AG04449 (cell line): ENCODE measurements at places on chromosomes 3 and 15.

- no peak for DNase-seq
These were observed 482.5 kb upstream of the TBL1XR1 start for GRCh38 chr3:177679568-177680471.

DNA sequence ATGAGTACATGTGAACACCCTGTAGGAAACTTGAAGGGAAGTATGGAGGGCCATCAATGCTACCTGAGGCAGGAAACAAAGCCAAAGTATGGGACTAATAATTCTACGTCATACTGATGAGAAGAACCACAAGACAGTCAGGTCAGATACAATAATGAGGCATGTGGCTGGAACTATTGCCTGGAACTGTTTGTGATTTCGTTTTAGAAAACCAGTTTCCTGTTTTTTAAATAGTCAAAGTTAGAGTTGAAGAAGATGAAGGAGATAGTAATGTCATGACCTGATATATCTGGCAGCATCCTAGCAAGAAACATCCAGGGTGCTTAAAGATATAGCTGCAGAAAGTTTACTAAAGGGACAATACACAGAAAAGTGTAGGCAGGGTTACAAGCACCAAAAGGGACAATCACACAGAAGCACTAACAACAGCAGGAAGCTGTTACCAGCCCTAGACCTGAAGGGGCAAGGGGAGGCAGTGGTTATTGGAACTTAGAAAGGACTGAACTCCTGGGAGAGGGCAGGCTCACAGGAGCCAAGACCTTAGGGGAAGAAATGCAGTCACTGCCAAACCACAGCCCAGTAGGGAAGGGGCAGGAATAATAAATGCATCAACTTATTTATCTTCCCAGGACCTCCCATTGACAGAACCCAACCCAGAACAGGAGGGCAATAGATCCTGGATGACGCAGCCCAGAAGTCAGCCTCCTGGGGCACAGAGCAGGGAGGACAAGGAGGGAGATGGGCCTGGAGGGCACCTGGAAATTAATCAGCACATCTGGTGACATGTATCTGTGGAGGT is 302.1 kb upstream of the STT3B start:
- DNase-seq: no peak

- DNase-seq: no peak
These were observed 17.9 kb upstream of the AVEN start for GRCh38 chr15:34056911-34057310.

- DNase-seq: no peak
These were observed 25.5 kb upstream of the ESYT3 start for GRCh38 chr3:138408751-138409570.

DNA sequence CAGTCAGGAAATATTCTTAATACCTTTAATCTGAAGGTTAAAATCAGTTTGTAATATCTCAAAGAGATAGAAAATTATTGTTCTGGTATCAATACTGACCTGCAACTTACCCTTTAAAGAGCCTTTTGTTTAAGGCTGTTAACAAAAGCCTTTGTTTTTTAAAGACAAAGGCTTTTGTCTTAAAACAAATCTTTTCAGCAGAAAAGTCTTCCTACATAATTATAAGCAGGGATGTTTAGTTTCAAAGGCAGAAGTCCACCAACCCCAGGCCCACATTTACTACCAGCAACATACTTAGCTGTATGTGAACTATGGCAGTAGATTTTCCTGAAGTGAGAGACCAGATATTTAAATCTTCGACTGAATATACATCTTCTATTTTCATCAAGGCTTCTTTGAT is 36.2 kb downstream of the SLC30A4 start:
- no peak for DNase-seq

DNA sequence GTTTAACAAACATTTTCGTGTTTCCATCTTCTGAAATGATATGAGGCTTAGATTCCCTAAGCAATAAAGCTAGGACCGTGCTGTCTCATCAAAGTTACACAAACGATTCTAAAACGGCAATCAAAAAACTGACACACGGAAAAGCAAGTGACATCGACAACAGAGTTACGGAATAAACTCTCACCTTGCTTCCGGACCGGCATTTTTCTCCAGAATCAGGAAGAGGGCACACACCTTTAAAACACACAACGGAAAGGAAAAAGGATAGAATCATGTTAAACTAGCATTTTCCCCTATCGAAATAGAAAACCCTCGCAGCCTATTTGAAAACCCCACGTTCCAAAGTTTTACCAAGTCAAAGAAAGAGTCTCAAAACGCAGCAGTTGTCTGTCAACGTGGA is 1.4 kb downstream of the DLG1 start:
- DNase-seq: no peak

GRCh38 chr3:129360171-129360611 is 68.2 kb downstream of the EFCAB12 start:
- DNase-seq: no peak

DNA sequence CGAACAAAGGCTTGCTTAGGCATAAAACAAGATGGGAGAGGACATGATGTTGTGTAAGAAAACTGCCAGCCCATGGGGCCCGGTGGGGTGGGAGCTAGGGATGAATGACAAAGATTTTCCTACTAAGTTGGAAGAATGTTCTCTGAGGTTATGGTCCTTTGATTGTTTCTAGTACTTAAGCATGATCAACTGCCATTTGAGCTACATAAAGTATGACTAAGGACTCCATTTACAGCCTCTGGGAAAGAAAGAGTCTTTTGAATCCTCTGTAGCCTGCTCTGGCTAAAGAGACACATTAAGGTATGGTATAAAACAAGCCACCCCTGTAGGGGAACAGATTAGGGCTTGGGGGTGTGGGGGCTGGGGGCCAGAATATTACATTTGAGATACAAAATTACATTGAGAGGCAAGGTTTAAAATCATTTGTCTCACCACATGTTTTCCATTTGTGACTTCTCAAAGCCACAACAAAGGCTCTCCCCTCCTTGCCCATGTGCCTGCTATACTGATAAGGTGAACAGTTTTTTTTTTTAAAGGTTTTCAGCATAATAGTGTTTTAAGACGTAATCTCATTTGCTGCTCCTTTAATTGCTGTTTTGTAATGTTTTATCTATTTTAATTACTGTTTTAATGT is 323.4 kb downstream of the CHST2 start:
- DNase-seq: no peak

- DNase-seq: no peak
These were observed 115.4 kb downstream of the CLSTN2 start for GRCh38 chr3:140050396-140050795.

DNA sequence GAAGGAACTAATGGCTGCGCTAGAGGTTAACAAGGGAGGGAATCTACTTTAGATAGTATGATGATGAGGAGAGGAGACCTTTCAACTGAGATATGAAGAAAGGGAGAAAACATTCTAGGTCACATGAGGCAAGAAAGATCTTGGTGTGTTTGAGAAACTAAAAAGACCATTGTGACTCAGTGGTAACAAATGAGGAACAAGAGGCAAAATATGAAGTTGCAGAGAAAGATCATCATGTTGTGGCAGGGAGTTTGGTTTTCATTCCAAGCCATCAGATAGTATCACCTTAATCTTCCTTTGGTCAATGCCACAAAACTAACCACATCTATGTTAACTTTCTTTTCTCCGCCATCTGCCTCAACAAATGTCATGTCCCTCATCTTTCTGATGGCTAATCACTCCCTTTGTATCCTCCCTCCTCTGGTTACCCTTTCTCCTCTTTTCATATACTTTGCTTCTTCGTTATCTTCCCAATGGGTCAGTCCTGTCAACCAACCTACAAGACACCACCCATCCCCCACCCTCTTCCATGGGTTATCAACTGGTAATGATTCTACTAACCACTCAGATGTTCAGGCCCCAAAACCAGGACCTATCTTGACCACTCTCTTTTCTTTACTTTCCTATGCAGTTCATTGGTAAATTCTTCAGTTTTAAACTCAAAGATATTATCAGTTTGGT is 2.4 kb upstream of the PDCD6IP start:
- DNase-seq: no peak

GRCh38 chr3:61570813-61571212 is 9.4 kb downstream of the PTPRG start:
- DNase-seq: no peak

GRCh38 chr3:108565506-108565905 is 23.7 kb downstream of the CIP2A start:
- DNase-seq: no peak

DNA sequence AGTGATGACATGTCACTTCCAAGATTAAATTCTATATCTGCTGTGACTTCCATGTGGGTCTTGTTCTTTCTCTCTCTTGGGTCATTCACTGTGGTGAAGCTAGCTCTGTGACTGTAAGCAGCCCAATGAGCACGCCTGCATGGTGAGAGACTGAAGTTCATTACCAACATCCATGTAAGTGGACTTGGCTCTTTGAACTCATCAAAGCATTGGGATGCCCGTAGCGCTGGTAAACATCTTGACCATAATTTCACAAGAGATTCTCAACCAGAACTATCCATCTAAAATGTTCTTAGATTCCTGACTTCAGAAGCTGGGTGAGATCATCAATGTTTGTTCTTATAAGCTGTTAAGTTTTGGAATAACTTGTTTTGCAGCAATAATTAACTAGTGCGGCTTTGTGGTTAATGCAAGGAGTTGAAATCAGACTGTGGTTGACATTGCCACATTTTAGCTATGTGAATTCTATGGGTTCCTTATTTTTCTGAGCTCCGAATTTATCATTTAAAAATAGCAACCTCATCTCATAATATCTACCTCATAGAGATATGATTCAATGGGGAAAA is 31.6 kb upstream of the LRRC3B start:
- DNase-seq: no peak

GRCh38 chr15:74252721-74253120 is 16.6 kb downstream of the CCDC33 start:
- no peak for DNase-seq
